ENCODE measurements at places on chromosomes 16 and 17.
A peak's percentile ranks its signal among the peaks of the same experiment; 100 is the strongest.

GRCh38 chr17:82049106-82049505 is 2.5 kb downstream of the RFNG start:
- no peak for DNase-seq

- no peak for DNase-seq
Measured at GRCh38 chr16:890217-890616, 80.6 kb downstream of the LMF1 start.

DNA sequence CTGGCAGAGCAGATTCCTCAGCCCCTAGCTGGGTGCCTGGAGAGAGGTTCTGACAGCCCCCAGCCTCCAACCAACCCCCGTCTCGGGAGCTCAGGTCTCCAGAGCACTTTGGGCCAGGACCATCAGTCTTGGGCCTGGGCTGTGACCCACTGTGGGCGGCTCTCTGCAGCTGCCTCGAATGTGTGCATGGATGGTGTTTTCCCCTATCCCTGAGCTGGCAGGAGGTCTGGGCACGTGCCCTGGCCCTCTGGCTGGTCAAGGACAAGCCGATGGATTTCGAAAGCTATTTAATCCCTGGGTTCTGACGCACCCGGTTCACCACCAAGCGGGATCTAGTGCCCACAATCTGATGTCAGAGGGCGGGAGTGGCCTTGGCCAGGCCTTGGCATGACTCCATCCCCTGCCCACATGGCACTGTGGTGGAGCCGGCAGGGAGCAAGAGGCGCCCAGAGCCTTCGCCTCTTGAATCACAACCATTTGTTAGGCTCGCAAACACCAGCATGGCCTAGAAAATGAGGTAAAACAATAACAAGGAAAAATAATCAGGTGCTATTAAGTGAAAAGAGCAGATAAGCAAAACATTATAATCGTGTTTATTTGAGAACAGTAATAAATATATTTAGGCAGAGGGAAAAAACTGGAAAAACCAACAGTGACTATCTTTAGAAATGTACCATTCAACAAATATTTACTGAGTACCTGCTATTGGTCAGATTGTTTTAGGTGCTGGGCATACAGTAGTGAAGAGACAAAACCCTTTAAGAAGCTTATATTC is 69.3 kb upstream of the TOB1 start:
- DNase-seq: no peak

GRCh38 chr17:47239967-47240651 is 13.5 kb upstream of the ITGB3 start:
- DNase-seq: no peak

- no peak for DNase-seq
Measured at GRCh38 chr16:4246777-4247459, 5.0 kb upstream of the SRL start.

DNA sequence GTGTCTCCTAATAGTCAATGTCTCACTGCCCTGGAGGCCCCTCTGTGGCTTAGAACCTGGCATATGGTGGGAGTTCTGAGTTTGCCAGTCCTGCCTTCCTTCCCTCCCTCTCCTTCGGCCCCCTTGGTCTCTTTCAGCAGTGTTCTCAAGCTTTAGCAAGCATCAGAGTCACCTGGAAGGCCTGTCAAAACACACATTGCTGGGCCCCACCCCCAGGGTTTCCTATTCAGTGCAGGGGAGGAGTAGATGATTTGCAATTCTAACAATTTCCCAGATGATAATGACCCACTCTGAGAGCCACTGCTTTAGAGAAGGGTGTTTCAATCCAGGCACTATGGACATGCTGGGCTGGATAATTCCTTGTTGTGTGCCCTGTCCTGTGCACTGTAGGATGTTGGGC is 26.4 kb upstream of the TMEM220 start:
- no peak for DNase-seq

- DNase-seq: no peak
Measured at GRCh38 chr17:55259684-55260111, 5.1 kb upstream of the HLF start.

DNA sequence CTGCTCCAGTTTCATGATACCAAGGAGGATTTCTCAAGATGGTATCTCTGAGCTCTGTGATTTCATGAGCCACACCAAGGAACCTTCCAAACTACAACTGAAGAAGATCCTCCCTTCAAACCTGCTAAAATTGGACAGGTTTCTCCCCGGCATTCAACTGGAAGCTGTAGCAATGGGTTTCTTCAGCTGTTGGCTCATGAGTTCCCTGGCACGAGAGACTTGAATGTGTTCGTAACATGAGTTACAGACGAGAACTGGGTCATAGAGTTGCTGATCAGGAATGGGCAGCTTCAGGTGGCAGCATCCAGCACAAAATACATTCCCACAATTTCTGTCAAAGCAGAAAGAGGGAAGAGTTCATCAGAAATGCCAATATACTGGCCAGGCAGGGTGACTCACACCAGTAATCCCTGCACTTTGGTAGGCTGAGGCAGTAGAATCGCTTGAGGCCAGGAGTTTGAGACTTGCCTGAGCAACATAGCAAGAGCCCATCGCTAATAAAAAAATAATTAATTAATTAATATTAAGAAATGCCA is 3.4 kb upstream of the HSF5 start:
- no peak for DNase-seq

- peak; percentile 12 for DNase-seq
Measured at GRCh38 chr16:77584205-77584859, 138.0 kb upstream of the NUDT7 start.

- DNase-seq: no peak
Measured at GRCh38 chr16:7646821-7647500, 314.3 kb downstream of the RBFOX1 start.

- DNase-seq: no peak
Measured at GRCh38 chr17:73803964-73804435, 159.8 kb upstream of the SDK2 start.

- no peak for DNase-seq
Measured at GRCh38 chr17:34671191-34671590, 91.8 kb downstream of the TMEM132E start.

DNA sequence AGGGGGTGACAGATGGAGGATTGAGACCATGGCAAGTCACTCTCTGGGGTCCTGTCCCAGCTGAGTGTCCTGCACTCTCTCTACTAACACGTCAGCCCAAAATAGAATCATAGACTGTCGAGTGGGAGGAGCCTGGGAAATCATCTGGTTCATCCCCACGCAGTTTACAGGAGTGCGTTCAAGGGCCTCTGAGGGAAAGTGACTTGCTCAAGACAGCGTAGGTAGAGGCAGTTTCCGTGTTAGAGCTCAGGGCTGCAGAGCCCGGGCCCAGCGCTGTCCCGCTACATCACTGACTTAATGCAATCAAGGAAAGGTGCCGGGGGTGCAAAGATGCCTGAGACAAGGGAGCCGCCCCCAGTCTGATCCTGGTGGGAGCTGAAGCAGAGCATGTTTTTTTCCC is 10.3 kb downstream of the GSG1L2 start:
- no peak for DNase-seq

DNA sequence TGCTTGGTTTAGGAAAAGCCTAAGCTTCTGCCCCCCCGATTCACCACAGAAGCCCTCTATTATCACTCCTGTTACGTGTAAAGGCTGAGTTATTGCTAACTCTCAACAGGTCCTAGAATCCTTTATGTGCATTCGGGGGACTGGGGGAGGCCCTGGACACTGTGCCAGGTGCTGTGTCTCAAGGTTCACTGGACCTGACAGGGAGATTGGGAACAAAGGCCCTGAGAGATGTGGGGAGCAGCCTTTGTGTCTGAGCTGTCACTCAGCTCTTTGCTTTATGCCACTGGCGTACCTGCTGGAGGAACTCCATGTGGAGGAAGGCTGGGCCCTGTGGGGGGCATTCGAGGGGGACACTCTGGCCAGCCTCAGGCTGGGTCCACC is 65.9 kb downstream of the METRNL start:
- DNase-seq: no peak

- DNase-seq: no peak
Measured at GRCh38 chr16:67238806-67239470, 8.3 kb downstream of the FHOD1 start.

DNA sequence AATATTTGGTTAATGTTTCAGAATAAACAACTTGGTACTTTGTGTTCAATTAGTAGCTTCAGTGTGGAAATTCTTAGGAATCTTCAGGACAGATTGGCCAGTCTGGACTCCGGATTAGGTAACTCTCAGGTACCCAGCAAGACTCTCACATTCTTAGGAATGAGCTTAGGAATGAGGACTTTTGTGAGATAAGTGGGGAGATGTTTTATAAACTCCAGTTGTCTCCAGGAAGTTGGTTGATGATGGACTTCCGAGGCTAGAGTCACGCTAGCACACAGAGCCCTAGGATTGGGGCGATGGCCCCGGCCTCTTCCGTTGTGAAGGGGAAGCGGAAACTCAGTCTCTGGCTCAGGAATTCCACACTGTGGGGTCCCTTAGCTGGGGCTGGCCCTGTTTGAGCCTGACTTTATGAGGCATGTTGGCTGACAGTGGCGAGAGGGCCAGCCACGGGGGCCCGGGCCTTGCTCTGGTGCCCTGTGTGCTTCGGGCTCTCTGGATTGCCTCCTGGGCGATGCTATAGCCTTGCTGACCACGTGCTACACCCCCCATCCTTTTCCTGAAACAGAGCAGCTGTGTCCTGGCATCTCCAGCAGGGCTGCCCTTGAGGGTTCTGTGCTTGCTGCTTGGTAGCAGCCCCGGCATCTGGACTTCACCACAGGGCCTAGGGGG is 32.4 kb downstream of the RAB11FIP3 start:
- no peak for DNase-seq

GRCh38 chr17:82235775-82236141 is 6.9 kb downstream of the SLC16A3 start:
- DNase-seq: no peak

DNA sequence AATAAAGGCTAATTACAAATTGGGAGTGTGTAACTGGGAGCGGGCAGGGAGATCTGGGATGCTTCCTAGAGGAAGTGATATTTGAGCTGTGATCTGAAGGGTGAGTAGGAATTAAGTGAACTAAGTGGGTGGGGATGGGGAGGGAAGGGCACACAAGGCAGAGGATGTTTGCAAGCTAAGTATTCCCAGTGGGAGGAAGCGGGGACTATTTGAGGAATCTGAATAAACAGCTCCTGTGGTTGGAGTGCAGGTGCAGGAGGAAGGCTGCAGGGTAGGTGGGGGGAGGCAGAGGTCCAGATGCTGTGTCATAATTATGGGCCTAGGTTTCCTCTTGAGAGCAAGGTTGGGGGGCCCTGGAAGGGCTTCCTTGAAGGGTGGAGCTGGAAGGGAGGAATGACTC is 102.1 kb upstream of the HS3ST2 start:
- DNase-seq: no peak

DNA sequence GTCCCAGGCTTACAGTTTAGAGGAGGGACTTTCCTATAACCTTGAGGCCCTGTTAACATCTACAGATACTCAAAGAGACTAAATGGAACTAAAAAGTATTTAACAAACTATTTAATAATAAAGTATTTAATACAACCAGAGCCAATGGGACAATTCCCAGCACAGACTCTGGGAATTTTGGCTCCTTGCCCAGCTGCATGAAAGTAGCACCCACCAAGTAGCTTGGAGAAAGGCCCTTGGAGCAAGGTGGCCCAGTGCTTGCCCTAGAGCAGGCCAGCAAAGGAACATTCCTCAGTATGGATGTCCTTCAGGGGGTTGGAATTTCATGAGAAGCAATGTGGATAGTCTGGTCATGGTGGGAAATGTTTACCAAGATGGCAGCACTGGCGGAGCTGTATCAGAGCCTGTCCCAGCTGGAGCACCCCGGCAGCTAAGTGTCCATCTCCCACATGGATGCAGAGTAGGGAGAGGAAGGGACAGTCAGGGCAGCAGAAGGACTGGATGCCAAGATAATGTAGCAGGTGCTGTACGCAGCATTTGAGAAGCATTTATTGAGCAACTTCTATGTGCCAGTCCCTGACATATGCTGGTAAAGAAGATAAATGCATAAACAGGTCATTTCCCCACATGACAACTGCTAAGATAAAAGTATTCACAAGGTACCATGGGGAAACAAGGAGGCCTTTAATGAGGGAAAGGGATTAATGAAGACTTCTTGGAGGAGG is 5.2 kb upstream of the SMARCD2 start:
- DNase-seq: no peak

DNA sequence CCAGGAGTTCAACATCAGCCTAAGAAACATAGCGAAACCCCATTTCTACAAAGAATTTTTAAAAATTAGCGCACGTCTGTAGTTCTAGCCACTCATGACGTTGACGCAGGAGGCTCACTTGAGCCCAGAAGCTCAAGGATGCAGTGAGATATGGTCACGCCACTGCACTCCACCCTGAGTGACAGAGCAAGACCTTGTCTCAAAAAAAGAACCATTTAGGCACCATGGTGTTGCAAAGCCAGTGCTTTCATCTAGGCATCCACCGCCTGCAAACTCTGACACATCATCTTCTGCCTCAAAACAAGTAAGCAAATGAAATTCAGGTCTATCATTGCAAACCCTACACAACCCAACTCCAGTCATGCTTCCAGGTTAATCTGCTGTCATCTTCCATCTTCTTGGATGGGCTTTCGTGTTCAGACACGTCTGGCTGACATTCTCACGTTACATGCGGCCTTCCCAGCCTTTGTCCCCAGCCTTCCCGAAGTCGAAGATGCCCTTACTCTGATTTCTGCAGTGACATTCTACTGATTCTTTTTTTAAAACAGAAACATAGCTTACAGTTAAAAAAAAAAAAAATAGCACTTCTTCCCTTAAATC is 8.9 kb downstream of the ANKRD11 start:
- no peak for DNase-seq

DNA sequence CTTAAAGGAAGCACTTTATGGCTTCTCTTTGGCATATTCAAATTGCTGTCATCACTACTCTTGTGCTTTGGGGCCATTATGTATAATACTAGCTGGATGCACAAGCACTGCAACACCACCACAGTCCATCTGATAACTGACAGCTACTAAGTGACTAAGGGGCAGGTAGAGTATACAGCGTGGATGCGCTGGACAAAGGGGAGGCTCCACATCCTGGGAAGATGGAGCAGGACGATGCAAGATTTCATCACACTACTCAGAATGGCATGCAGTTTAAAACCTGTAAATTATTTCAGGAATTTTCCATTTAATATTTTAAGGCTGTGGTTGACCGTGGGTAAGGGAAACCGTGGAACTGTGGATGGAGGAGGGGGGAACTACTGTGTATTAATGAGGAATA is 25.0 kb downstream of the MPRIP start:
- DNase-seq: no peak

- no peak for DNase-seq
Measured at GRCh38 chr16:87025676-87026075, 291.5 kb downstream of the C16orf95 start.
